ENCODE measurements at places on chromosomes 2 and 18.

- DNase-seq: no peak
These were observed at the start of gene OTOF for GRCh38 chr2:26477911-26478253. TSS of gene OTOF (minus strand) at chr2:26478124.

GRCh38 chr18:58102875-58103274 lies 58.8 kb downstream of the NEDD4L start:
- no peak for DNase-seq

DNA sequence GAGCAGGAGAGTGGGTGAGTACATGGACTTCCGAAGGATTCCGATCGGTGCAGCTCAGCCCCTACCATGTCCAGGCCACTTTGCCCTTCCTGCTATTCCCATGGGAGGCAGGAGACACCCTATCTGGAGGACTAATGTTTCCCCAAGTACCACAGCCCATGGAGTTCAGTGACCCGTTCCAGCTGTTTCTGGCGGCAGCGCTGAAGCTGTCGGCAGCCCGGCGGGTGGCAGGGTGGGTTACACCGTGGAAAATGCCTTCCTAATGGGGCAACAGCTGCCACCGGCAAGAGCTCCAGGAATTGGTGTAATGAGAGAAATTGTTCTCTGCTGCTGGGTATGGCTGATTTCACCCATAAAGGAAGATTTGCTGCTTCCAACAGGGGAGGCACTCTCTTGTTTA lies 98.3 kb downstream of the MYCN start:
- no peak for DNase-seq

DNA sequence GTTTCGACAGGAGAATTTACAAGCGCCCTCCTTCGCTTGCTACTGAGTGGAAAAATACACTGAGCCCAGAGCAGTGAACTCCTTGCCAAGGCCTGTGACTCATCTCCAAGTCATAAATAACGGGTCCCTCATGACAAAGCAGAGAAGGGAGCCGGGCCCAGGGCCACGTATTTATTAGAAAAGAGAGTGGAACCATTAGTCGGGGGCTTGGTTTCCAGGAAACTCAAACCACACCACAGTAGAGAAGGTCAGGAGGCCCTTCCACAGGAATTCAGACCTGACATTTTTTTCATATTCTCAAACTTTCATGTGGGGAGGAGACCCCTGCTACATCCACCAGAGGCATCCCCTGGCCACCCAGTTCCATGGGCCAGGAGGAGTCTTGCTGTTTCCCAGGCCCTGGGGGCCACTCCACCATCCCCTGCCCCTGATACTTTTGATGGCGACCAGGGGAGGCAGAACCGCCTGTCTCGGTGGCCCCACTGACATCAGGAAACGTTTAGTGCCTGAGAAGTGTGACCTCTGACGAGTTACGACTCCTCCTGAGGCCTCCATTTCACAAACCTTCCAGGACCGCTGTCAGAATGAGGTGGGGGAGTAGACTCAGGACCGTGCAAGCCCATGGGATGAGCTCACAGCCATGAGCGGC lies 289.7 kb downstream of the DYSF start:
- DNase-seq: no peak

- no peak for DNase-seq
These were observed 89.9 kb downstream of the INHBB start for GRCh38 chr2:120435671-120436459.

- peak; percentile 20 for DNase-seq
These were observed 57.1 kb downstream of the ADCYAP1 start for GRCh38 chr18:961644-962355.

DNA sequence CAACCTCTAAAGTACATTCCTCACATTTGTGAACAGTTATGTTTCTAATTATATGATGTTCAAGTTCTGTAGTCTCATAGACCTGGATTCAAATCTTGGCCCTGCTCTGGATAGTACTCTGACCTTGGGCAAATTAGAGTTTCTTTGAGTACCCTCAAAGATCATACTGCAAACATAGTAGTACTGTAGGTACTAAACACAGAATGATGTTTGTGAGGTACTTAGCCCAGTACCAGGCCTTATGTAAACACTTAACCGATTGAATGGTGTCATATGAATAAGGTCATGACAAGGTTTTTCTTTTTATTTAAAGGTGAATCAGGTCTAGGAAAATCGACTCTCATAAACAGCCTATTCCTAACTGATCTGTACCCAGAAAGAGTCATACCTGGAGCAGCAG lies 19.1 kb downstream of the SEPTIN2 start:
- no peak for DNase-seq

- no peak for DNase-seq
These were observed 102.9 kb upstream of the TGFA start for GRCh38 chr2:70656421-70657010.

GRCh38 chr2:187081461-187081860 lies 232.5 kb upstream of the ZSWIM2 start:
- no peak for DNase-seq

DNA sequence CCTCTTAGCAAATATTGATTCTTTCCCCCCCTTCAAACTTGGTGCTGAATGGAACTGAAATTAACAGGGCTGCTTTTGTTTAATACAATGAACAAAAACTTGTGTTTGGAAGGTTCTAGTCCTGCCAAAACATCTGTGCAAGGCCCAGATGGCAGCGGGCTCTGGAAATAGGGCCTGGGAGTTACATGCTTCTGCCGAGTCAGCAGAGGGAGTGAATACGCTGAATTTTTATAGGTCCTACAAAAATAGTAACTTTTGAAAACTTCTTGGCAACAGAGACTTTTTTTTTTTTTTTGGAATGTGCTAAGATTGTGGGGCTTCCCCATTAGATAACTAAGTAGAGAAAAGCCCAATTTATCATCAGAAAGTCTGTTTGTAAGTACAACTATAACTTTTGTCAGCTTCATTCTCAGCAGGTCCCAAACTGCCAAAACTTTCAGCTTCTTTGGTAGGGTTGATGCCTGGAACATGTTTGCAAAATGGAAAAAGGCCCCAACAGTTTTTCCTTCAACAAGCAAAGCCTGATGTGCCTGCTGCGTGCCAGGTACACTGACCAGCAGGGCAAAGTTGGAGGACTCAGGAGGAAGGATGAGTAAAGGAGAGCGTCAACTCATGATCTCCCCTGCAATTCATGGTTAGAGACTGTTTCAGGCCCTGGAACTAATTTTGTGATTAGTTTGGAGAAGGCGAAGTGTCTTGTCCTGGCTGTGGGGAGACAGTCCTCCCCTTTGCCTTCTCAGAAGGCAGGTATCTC lies 45.1 kb upstream of the HDAC4 start:
- no peak for DNase-seq

- no peak for DNase-seq
These were observed 313.2 kb upstream of the ZEB2 start for GRCh38 chr2:144833075-144833637.

GRCh38 chr2:205903549-205904129 lies 182.3 kb downstream of the INO80D start:
- DNase-seq: peak; percentile 12

DNA sequence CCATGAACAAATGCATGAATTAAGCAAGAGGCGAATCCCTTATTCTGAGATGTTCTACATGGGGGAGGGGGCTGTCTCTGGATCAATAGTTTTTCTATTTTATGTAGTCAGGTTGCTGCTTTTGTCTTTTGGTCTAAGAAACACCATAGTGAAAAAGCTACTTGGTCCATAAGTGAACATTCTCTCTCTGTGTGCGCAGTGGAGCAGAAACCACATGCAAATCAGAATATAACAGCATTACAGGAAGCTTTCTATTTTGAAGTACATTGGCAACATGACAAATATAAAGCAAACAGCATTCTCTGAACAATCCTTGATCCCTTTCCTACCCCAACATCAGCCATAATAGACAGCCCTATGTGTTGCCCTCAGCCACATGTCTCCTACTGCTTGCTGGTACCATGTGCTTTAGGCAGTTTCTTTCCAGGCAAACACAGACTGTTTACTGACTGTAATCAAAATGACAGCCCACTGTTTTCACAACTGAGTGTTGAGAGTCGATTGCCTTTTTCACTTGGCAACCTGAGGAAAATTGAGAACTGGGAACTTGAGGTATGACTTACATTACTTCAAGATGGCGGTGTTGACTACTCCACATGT lies 10.6 kb downstream of the SCN3A start:
- peak; percentile 0 for DNase-seq

GRCh38 chr2:235583925-235584637 lies 90.2 kb downstream of the AGAP1 start:
- no peak for DNase-seq

GRCh38 chr2:144708626-144709025 lies 188.7 kb upstream of the ZEB2 start:
- DNase-seq: no peak

DNA sequence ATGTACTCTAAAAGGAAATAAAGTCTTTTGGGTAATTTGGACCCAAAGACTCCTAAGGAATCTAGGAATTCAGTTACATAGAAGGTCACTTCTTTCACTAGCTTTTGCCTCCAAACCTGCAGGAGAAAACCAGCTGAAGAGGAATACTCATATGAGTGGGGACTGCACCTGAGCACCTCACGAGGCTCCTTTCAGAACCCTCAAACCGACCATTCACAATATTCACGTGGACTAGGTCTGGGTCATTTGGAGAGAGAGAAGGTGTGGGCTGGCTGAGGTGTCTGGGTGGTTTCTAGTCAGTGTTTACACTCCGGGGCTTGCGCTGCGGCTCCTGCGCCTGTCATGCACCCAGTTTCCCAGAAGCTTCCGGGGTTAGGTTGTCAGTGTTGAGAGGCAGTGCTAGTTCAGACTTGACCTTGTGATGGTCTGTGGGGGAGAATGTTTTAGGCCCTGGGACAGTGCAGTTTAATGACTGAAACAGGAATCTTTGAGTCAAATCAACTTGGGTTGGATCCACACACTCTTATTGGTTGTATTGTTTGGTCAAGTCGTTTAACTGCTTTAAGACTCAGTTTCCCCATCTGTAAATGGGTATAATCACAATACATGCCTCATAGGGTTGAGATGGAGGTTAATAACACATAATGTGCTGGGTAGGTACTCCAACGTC lies 78.4 kb downstream of the LIMS1 start:
- peak; percentile 44 for DNase-seq

DNA sequence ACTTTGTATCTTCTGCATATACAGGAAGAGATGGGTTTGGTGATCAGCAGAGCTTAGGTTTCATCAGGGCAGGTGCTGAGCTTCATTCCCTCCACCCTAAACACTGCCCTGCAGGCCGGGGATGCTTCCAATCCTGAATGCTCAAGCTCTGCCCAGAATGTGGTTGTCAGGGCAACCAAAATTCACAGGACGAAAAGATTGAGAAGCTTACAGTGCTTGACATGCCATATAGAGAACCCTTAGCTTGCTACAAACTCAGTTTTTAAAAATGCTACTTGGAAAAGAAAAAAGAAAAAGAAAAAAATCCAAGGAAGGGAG lies 65.6 kb downstream of the SH3RF3 start:
- no peak for DNase-seq

- DNase-seq: no peak
These were observed 69.1 kb upstream of the ID2 start for GRCh38 chr2:8612734-8613179.

DNA sequence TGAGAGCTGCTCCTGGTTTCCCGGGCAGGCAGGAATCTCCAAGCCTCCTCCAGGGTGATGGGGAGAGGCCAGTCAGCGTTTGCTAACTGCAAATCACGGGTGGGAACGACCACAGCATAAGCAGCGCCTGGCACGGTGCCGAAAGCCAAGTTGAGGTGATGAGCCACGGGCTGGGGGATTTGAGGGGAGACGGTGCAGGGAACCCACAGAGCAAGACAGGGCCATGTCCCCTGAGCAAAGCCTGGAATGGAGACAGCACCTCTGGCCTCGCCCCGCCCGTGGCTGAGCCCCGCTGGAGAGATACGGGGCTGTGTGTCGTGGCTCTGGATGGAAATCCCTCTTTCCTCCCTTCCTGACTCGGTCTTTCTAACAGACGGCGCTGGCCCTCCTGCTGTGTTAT lies 31.5 kb upstream of the TMEM18 start:
- DNase-seq: no peak

GRCh38 chr2:11683966-11684365 lies 14.0 kb upstream of the NTSR2 start:
- DNase-seq: no peak

GRCh38 chr18:62877411-62878221 lies 162.3 kb downstream of the PHLPP1 start:
- DNase-seq: no peak

DNA sequence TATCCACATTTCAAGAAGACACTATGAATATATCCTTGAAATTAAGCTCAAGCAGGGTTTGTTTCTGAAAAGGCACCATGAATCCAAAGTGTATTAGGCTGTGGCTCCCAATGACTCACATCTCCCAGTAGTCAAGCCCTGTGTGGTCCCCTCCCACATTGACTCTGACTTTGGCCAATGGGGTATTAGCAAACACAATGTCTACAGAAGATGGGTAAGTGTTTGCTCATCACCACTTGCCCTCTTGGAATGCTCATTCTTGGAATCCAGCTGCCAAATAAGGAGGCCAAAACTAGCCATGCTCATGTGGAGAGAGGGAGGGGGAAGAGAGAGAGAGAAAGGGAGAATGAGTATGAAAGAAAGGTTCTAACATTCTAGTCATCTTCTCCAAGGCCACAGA lies 490.0 kb downstream of the TXNL1 start:
- DNase-seq: no peak

DNA sequence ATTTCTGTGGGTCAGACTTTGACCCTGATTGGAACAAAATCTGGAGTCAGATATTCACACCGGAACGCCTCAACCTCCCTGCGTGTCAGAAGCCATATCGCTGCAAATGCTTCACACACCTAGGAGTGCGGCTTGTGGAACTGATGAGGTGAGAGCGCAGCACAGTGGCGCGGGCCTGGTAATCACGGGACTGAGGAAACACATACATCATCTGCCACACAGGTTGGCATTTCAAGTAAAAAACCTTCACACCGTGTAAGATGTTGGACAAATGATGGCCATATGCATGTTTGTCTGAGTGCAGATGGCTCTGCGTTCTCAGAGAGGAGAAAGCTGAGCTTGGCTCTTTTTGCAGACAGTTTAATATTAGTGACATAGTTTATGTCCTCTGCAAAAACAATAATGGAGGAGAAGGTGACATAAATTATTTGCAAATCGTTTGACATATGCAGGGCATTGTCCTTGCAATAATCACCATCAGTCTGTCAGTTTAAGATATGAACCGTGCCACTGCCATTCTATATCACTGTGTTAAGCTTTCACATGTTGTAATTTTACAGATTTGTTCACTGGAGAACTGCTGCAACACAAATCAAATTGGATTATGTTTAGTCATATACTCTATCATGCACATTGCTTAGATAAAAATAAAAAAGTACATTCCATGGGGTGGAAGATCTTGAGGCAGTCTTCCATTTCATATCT lies 101.4 kb downstream of the MTX2 start:
- DNase-seq: no peak

Data from GM19239 (cell line).